ENCODE measurements at places on chromosomes 7 and 10.

GRCh38 chr10:21675157-21675796 is 141.2 kb downstream of the MLLT10 start:
- peak; percentile 36 for DNase-seq

GRCh38 chr7:43931346-43931745 is 5.1 kb downstream of the UBE2D4 start:
- DNase-seq, result no peak

DNA sequence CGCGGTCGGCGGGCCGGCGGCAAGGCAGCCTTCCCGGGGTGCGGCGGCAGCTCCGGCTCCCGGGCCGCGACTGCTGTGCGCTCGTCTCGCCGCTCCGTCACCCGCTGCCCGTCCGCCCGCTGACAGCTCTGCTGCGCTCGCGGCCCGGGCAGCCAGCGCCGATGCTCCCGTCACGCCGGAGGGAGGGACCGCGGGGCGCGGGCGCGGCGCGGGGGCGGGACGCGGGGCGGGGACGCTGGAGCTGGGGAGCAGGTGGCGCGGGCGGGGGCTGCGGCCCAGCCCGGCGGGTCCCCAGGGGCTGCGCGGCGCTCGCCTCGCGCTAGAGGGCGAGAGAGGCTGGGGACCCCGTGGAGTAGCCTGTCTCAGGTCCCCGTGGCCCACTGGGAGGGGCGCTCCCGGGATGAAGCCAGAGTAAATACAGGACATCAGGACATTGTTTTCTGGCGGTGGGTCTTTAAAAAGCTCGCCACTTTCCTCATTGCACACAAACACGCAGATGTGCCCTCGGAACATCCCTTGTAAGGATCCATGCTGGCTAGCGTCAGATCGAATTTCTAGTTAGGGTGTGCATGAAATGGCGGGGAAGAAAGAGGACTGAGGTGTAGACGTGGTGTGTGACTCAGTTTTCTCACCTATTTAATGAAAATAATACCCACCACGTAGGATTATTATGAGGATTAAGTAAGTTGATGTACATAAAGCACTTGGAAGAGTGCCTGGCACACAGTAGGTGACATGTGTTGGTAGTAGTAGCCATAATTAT is at the start of gene ELAPOR2:
ELAPOR2 (minus strand) TSS at position 130 of the 763 bp plus-strand sequence. CDS start 141 bp downstream, outside the sequence.
- DNase-seq, result peak; percentile 13

DNA sequence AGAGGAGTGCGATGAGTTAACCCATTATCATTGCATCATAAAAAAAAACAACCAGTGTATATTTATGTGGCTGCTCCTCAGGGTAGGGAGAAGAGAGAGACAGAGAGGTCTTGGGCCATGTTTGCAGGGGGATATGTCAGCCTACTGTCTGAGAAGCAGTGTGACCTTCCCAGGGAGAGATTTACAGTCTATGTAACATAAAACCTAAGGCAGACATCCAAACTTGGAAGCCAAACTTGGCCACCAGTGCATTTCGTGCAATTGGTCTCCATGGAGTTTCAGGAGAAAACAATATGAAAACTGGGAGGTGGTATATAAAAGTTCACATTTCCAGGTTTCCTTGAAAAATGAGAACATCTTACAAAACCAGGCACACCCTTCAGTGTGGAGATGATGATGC is 85.9 kb upstream of the CXCL12 start:
- peak; percentile 28 for DNase-seq

- DNase-seq, result no peak
Observed at GRCh38 chr7:123323689-123324088, 123.9 kb upstream of the SLC13A1 start.

- peak; percentile 12 for DNase-seq
Observed at GRCh38 chr7:148882841-148883265, 1.2 kb downstream of the EZH2 start.

GRCh38 chr7:129370812-129371211 is 63.4 kb upstream of the STRIP2 start:
- DNase-seq, result peak; percentile 13

- peak; percentile 69 for DNase-seq
Observed at GRCh38 chr7:103134836-103135554, 13.9 kb downstream of the NAPEPLD start.

- DNase-seq, result no peak
Observed at GRCh38 chr7:43242628-43243255, 130.3 kb downstream of the HECW1 start.

GRCh38 chr7:154546946-154547587 is 455.9 kb downstream of the PAXIP1 start:
- DNase-seq, result no peak

DNA sequence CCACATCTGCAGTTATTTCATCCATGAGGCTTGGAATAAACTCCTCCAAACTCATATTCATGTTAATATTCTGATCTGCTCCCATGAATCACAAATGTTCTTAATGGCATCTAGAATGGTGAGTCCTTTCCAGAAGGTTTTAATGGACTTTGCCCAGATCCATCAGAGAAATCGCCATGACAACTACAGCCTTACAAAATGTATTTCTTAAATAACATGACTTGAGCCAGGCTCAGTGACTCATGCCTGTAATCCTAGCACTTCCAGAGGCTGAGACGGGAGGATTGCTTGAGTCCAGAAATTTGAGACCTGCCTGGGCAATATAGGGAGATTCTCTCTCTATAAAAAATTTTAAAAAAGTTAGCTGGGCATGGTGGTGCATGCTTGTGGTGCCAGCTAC is 102.1 kb upstream of the TMEM168 start:
- peak; percentile 11 for DNase-seq

DNA sequence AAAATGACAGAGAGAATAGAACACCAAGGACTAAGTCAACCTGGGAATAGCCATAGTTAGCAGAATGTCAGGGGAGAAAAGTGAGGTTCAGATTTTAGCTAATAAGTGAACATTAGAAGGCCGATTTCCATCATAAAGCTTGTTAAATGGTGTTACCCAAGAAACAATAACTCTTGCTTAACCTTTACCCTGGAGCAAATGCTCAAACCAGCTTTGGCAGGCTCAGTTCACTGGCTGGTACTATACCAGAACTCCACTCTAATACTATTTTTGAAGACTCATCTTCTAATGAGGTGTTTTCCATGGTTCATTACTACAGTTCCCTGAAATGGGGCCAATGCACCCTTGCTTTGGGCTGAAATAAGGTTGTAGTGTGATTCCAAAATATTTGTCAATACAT is 61.3 kb downstream of the RNLS start:
- DNase-seq, result no peak

DNA sequence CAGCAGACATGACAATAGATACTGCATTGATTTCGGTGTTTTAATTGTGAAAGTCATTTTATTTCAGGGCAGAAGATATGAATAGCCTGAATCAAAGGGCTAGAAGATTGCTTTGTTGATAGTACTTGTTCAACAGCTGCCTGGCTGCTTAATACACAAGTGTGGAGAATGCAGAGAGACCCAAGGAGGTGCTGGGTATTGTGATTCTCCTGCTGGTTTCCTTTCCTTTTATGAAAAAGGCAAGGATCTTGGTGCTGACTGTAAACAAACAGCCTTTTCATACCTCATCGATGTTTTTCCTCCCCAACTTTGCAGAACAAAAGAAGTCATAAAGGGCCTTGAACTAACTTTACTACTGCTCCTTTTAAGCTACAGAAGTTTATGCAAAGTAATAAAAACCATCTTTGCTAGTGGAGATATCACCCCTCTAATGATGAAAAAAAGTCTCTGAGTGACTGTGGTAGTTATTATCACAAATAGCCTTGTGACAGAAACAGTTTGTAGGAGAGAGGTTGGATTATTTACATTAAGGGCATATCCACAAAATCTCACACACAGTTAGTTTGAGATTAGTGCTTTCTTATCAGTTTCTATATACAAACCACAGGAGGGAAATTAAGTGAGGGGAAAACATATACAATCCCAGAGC is 800.0 kb downstream of the LRMDA start:
- peak; percentile 62 for DNase-seq

DNA sequence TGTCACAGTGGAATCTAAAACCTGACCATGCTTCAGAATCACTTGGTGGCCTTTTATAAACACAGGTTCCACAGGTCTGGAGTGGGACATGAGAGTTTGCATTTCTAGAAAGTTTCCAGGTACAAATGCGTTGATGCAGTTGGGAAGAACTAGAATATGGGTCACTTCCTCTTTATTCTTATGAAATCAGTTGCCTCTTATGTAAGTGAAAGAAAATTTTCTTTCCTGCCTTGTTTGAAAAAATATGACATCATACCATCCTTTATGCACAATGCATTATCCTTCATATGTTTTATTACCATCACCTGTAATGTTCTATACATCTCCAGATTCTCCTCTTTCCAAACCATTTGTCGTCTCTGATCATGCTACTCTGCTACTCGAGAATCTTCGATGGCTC is 44.0 kb downstream of the PLXNA4 start:
- no peak for DNase-seq

GRCh38 chr7:44541028-44541869 is at the start of gene NPC1L1:
NPC1L1 (minus strand) TSS chr7:44541330; CDS start chr7:44541259, 71 bp downstream.
- DNase-seq, result no peak

DNA sequence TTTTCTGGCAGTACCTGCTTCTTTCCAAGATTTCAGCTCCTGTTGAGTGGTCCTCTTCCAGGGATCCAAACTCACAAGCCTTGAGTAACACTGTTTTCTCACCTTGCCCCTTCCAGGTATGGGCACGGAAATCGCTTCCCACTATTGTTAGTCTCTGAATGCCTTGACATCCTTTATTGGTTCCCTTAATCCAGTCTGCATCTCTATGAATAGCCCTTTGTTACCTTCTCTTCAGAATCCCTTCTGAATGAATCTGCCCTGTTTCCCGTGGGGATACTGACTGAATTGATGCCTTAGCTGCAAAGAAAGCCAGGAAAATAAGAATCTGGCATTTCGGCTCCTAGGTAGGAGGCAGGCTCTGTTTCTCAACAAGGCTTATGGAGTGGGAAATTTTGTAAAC is 467.7 kb downstream of the PLXNA4 start:
- DNase-seq, result no peak

GRCh38 chr7:113774182-113774807 is 144.5 kb downstream of the PPP1R3A start:
- peak; percentile 33 for DNase-seq

DNA sequence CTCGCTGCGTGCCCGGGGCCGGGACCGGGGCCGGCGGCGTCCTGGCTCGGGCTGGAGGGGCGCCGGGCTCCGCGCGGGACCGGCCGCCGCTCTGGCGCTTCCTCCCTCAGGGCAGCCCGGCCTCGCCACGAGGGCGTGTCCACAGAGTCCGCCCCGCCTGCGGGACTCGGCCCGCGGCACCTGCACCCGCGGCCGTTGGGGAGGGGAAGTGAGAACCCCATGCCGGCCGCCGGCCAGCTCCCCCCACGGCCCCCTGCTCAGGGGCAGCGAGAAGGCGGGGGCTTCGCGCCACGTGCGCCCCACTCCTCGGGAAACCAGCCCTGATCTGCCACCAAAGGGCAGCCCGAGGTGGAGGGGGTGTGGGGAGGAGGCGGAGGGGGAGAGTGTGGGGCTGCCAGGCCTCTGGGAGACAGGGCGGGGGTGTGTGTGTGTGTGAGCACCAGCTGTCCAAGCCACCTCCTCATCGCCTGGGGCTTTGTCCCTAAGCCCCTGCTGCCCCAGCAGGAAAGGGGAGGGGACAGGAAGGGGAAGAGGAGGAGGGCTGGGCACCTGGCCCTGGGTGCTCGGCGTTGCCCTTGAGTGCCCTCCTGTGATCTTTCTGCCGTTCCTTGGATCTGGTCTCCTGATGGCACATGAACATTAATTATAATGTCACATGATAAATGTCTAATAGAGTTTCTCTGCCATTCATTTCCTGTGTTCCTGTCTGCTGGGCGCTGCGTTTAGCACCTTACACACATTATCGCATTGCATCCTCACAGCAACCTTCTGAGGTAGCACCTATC is at the start of gene PIK3AP1:
PIK3AP1 (minus strand) TSS at position 93 of the 785 bp plus-strand sequence. CDS start 120 bp downstream, outside the sequence.
- no peak for DNase-seq

GRCh38 chr10:100371482-100372027 is 24.5 kb downstream of the SCD start:
- DNase-seq, result no peak

GRCh38 chr10:71772832-71773220 is 494 bp downstream of the VSIR start:
- no peak for DNase-seq

DNA sequence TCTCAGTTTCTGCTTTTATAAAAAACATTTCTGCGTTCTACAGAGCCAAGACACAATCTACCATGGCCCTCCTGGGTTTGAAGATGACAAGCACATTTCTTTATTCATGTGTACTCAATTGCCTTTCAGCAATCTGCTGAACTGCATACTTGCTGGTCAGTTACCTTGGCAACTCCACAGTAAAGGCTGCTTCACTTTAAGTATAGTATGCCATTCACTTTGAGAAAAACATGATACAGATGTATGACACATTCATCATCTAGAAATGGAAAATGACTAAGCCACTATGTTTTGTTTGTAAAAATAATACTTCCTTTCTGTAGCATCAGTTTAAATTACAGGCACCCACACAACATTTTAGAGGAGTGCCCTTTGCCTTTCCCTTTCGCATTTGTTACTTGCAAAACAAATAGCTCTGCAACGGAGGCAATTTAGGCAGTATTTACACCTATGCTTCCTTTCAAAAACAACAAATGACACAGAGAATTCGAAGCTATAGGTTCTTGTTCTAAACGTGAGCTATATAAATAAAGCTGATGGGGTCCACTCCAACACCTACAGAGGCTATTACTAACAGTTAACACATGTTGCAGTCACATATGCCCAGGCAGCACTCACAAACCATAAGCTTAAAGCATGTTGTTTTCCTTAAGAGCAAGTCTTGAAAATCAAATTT is 23.5 kb downstream of the SGCE start:
- peak; percentile 37 for DNase-seq

- DNase-seq, result no peak
Observed at GRCh38 chr7:116570306-116570705, 45.5 kb downstream of the CAV1 start.

DNA sequence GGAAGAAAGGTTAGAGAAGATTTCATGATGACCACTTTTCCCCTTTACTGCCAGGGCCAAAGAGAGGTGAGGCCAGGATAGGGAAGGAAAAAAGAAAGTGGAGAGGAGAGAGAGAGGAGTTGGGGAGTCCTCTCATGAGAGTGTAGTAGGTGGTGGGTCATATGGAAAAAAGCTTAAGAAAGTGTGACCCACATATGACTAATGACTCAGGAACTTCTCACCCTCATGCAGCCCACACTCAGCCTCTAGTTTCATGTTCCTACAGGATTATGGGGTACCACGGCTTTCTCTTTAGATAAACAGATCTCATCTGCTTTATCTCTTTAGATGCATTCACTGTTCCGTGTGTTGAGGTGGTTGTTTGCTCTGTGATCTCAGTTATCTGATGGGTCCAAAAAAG is 462.5 kb upstream of the IGFBP3 start:
- peak; percentile 85 for DNase-seq

- no peak for DNase-seq
Observed at GRCh38 chr7:77370606-77371005, 45.5 kb downstream of the GSAP start.
